ENCODE measurements at places on chromosomes 5 and 9.

GRCh38 chr9:18666348-18666747 is 192.4 kb downstream of the ADAMTSL1 start:
- no peak for DNase-seq

DNA sequence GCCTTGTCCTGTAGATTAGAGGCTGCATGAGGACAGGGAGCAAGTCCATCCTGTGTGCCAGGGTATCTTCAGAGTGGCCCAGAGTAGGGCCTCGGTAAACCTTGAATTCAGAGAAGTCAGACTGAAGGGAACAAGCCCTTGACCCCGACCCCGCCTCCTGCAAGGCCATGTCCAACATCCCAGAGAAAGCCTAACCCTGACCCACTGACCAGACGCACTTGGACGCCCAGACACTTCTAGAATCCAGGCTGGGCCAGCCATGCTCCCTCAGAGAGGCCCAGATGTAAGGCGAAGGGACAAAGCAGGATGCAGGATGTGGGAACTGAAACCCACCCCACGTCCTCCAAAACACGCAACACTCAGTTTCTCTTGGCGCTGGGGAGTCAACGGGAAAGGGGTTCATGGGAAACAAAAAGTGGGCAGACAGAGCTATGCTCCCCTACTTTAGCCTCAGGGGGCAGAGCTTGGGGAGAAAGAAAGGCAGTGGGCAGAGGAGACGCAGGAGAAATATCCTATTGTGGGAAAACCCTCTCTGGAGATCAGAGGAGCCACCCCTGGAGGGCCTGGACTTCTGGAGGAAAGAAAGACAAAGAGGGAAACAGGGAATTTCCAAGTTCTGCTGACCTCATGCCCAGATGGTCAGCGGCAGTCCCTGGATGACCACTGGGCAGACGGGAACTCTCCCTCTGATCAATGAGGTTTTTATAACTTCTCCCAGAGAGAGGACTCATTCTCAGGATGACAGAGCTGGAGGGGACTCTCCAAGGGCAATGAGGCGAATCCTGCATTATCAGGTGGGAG is 13.0 kb downstream of the TNIP1 start:
- no peak for DNase-seq

DNA sequence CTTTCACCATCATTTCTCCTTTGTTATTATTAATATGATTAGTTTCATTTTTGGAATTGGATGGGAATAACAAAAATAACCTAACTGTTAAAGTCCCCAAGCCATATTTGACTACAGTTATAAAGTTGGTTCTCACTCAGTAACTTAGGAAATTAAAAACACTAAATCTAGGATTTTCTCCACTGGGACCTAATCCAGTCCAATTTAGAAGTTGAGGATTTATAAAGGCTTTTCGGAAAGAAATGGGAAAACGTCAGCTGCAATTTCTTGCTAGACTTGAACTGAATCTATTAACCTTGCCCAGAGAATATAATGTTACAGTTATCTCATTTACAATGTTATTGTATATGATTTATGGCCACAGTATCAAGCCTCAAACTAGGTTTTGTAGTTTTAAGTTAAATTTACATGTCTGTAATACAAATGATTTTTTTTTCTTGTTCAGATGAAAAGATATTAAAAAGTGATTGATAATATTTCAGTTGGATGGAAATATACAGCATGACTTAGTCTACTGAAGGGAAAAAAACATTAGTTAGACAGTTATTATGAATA is 524.3 kb upstream of the GRAMD2B start:
- DNase-seq, result no peak

DNA sequence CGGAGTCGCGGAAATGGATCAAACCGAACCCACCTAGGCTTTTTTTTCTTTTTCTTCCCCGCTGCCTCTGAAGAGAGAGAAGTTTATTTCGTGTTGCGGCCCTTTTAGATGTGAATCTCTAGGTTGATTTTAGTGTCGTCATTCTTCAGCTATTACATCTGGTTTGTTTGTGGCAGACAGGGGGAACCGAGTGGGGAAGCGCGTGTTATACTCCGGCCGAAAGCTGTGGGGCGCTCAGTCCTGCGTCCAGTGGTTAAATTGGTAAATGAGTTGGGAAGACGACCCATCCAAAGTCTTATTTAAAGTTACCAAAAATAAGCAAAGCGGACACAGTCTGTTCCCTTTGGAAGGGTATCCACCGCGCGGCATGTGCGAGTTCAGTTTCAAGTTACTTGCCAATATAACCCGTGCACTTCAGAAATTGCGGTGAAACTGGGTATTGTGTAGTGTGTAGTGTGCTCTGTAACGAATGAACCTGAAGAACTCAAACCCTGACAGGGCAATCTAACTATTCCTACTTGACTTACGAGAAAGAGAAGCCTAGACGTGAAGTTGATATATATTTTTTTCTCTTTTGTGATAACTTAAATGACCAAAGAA is 1.3 kb downstream of the MAN2A1 start:
- peak; percentile 82 for DNase-seq

- DNase-seq, result no peak
Measured at GRCh38 chr5:116444373-116445295, 130.0 kb downstream of the SEMA6A start.

DNA sequence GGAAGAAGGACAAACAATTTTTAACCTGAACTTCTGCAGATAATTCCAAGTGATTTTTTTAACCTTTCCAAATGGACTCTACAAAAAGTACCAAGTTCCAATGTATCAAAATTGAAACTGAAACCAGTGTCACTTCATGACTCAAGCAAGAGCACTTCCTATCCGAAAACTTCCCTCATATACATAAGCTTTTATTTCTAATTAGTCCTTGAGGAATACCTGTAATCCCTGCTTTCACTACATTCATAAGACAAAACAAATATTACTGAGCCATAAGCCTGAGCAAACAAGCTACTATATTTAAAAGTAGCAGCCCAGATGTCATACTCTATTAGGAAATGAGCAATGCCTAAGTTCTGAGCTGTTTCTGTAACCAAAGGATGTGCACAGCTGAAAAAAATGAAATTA is 224.4 kb downstream of the EBF1 start:
- no peak for DNase-seq

- DNase-seq, result no peak
Measured at GRCh38 chr5:134975078-134975715, 7.5 kb downstream of the CATSPER3 start.

DNA sequence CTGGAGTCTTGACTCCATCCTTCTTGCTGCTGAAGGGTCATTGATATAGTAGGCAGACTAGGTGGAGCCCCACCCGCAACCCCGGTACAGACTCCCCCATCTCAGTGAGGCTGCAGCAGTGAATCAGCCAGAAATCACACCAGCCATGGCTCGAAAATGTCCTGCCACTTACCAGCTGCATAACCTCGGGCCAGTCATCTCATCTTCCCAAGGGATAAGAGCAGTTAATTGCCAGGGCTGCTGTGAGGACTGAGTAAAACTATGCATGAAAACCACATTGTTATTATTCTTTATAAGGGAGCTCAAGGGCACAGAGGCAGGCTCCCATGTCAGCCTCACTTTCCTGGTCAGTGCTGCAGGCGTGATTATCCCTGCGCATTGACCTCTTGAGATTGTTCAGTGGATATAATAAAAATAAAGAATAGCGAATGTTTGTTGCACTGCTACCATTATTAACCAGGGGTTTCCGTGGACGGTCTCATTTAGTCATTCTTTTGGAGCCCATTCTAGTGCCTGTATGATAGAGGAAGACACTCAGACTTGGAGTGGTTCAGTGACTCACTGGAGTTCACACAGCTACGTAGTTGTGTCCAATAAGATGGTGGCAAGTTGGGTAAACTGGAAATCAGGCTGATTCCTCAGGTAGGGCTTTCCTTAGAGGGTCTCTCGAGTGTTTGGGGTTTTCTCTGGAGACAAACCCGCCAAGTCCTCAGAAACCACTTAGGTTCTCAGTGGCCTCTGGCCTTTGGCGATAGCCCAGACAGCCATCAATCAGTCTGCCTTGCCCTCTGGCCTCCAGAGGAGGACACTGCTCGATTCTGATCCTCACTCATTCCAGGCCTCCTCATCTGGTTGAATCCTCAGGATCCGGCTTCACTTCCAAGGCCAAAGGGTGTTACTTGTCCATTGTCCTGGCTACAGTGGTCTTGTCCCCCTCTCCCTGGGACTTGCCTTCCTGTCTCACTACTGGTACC is 39.9 kb downstream of the COL15A1 start:
- peak; percentile 41 for DNase-seq

DNA sequence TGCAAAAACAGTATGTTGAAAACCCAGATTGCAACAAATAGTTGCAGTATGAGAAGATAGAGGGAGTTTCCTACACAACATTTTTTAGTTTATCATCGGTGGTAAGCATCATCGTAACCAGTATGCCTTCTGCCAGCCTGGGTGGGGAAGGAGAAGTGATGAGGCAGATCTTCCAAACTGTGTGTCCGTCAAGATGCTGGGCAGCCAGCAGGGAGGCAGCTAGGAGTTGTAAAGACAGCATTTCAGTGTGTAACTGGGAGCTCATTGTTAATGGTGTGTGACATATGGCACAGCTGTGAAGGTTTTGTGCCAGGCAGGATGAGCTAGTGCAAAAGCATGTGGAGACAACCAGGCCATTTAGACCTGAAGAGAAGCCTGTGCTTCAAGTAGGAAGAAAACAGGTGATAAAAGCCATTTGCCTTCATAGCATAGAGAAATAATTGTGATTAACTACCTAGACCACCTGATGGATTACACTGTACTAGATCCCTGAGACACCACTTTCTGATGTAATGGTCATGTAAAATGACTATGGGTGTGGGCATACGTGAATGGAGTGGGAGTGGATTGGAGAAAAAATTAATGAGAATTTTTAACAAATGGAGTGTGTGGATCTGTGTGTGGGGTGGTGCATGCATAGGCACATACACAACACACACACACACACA is 347.0 kb upstream of the ADAMTSL1 start:
- no peak for DNase-seq

GRCh38 chr9:2354856-2355696 is 266.5 kb upstream of the VLDLR start:
- no peak for DNase-seq

GRCh38 chr9:129224618-129225489 is 46.8 kb upstream of the IER5L start:
- DNase-seq, result no peak

- peak; percentile 57 for DNase-seq
Measured at GRCh38 chr9:137694962-137695875, 76.4 kb downstream of the EHMT1 start.

DNA sequence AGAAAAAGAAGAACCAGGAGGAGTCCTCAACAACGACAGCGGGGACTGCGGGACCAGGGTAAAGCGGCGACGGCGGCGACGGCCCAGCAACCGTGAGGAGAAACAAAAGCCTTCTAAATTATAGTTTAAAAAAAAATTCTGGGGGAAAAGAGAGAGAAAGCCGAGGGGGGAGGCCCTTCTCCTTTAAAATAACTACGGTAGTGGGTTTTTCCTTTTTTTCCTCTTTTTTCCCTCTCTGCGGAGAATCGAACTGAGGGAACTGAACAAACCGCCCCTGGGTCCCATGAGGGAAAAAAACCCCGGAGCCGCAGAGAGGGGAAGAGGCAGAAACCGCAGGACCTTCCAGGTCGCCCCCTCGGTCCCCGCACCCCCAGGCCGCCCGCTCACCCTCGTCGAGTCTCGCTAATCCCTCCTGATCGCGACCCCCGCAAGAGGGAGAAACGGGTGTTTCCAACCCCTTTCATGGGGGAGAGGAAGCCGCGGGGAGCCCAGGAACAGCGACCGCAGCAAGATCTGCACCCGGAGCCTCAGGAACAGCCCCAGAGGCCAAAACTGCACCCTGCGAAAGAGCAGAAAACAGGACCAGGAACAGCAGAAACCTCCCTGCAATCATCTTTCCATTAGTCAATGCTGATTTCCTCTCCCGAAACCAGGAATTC is 453 bp downstream of the CPEB4 start:
- peak; percentile 53 for DNase-seq

- DNase-seq, result no peak
Measured at GRCh38 chr9:27548055-27548741, 18.6 kb upstream of the MOB3B start.

DNA sequence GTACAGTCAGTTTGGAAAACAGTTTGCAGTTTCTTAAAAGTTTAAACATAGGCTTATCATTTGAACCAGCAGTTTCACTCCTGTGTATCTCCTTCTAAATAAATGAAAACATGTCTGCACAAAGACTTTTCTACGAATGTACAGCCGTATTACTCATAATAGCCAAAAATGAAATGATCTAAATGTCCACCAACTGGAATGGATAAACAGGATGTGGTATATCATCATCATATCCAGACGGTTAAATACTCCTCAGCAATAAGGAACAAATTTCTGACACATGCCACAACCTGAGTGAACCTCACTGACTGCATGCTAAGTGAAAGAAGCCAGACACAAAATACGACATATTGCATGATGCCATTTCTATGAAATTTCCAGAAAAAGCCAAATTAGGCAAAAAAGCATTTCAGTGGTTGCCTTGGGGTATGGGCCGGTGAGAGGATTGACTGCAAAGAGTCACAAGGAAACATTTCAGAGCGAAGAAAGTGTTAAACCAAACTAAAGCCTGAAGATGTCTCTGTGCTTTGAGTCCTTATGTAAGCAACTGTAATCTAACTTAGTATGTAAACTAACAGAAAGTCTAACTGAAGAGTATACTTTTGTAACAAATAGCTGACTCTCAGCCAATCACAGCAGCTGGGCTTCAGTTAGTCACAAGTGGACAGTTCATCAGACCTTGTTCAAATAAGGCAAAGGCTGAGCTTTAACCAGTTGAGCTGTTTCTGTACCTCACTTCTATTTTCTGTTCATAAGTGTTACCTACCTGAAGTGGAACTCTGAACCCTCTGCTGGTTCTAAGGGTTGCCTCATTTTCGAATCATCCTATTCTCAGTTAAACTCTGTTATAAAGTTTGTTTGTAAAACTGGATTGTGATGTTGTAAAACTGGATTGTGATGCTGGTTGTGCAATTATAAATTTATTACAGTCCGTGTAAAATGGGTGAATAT is 65.2 kb downstream of the TRIO start:
- no peak for DNase-seq

DNA sequence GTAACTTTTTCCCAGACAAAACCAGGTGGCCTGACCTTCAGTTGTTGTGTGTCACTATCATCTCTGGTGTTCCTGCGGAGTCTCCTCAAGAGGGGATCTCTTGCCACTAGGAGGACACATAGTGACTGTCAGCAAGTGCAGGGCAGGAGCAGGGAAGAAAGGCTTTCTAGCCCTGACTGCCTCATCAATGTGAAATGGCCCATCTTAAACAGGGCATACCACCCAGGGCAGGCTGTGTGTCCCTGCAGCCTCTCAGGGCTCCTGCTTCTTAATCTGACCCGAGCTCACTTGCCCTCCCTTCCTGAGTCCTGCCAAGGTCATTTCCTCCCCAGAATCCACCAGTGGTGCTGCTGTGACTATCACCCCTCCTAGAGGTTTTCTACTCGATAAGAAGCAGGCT is 57.4 kb upstream of the SIMC1 start:
- no peak for DNase-seq

GRCh38 chr9:130579738-130580463 is 524 bp downstream of the FUBP3 start:
- DNase-seq, result no peak

Measured in right forelimb (tissue), 1 donor.